ENCODE measurements at places on chromosomes 4 and X. TPM values are rescaled to one million over a fixed set of nuclear protein-coding genes. Genes with fewer than 3 reads are reported as not detected.

KLHL34 gene
- total RNA-seq, result 0.40 TPM

GRCh38 chrX:39755143-39756032, 342.4 kb downstream of the BCOR start:
- DNase-seq, result no peak

DNA sequence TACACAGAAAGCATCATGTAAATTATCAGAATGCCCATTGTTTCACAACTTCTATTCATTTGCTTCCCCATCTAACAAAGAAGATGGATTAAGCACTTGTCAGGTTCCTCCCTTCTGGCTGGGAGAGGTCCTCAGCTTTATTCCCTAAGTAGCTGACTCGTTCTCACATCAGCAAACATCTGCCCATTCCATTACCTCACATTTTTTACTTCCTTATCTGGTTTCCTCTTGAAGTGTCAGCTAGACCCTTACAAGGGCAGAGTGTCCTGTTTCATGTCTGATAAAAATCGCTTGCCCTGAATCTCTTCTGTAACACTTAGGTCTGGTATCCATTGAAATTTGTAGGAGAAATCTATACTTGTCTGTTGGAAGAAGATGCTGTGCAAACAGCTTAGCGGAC, 34.7 kb downstream of the TMPRSS11A start:
- DNase-seq, result no peak

- peak; percentile 18 for DNase-seq
Observed at GRCh38 chrX:56764975-56765791, 36.1 kb downstream of the NBDY start.

GRCh38 chr4:155539746-155540145, 126.9 kb upstream of the GUCY1A1 start:
- no peak for DNase-seq

GRCh38 chrX:12138361-12139313, at the start of gene FRMPD4:
TSS of gene FRMPD4 (plus strand) at chrX:12138473. CDS start at chrX:12138972, 499 bp downstream.
- DNase-seq, result no peak

DNA sequence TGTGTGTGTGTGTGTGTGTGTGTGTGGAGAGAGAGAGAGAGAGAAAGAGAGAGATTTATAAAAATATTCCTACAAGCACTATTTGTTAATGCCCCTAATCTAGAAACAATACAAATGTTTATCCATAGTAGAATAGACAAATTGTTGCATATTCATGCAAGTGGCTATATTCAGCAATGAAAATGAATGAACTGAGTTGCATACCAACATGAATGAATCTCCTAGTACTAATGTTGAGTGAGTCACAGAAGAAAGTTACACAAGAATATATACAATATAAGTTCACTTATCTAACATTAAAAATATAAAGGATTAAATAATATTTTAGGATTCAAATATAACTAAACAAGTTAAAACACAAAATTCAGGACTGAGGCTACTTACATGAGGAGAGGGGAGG, 456.8 kb upstream of the AMOT start:
- no peak for DNase-seq

- no peak for DNase-seq
Observed at GRCh38 chrX:133495464-133496391, 80.4 kb upstream of the GPC4 start.

DNA sequence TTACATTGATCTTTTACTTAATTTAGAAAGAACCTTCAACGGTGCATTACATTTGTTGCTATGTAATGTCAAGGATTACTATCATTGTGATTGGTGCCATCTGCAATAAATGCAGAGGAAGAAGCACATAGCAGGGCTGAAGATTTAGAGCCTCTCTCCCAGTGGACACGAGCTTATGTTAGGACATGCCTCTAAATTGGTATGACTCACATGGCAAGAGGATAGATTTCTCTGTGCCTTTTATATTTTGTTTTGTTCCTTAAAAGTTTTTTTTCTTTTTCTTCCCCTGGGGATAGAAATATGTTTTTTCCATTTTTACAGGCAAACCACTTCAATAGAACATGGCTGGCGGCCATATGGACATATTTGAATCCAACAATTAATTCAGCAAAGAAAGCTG, 205.0 kb upstream of the HAND2 start:
- no peak for DNase-seq

Data from activated CD4-positive, alpha-beta memory T cell treated with anti-CD3 and anti-CD28 coated beads, Interleukin-2, amount 10 ng/mL, durations not matched to agents 7 days and 5 days (primary cell).